ENCODE measurements at places on chromosomes 1 and 21.

- no peak for DNase-seq
Observed at GRCh38 chr1:104235141-104235540, 485.4 kb downstream of the AMY1C start.

- DNase-seq, result no peak
Observed at GRCh38 chr1:82179131-82179530, 378.4 kb downstream of the ADGRL2 start.

DNA sequence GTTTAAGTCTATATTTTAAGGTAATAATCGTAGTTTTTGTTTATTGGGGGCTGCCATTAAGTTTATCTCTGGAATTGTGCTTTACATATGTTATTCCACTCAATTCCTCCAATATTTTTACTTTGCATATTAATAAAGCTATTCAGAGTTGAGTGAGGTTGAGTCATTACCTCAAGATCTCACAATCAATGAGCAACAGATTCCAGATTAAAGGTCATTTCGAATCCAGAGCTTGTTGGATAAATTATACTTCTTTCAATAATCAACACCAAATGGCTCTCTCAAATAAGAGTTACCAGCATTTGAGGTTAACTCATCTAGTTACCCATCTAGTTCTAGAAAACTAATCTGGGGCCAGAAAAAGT is 16.7 kb downstream of the RGS4 start:
- no peak for DNase-seq

DNA sequence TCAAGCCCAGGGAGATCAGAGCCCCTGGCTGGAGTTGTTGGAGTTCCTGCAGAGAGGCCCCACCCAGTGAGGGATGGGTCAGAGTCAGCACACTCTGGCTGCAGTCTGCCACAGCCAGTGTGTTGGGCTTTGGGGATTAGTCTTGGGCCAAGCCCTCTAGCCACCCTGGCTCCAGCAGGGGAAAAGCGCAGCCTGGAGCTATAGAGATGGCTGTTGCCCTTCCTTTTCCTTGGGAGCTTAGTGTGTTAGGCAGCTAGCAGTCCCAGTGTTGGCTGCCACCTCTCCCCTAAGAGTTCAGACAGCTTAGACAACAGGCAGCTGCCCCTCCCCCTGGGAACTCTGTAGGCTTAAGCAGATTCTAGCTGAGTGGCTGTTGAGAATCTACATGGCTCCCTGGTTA is 45.1 kb downstream of the DPT start:
- no peak for DNase-seq

DNA sequence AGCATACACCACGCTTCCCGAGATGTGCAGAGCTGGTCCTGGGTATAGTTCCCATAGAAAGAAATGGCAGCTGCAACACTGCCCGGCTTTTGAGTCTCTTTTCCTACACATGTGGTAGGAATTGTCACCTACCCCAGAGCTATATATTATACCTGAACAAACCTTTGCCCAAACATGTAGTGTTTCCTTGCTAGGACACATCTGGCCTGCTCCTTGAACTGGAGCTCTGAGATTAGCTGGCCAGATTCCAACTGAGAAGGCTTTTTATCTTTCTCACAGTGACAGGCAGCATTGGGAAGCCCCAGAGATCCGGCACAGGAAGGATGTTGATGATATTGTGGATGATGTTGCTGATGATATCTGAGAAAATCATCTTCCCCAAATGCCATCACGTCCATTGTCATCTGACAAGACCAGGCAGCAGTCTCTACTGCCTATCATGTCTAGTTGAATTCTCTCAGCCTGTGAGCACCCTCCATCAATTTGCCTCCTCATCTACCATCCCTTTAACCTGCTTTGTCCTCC is 115.0 kb upstream of the SMYD2 start:
- no peak for DNase-seq

DNA sequence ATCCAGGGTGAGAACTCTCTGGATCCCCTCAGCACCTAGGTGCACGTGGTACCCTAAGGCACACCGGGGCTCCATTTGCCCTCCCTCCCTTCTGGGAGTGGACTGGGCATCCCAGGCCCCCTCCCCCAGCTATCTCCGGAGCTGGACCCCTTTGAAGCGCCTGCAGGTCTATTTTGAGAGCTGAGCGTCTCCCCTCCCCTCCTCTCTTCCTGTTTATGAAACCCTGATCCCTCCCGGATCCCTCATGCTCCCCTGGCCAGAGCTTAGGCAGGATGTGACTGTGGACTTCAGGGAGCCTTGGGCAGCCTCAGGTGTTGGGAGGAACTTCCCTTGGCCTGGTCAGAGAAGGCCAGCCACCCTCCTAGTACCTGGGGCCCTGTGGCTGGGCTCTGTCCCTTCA is 10.2 kb downstream of the RPS6KA1 start:
- DNase-seq, result no peak

DNA sequence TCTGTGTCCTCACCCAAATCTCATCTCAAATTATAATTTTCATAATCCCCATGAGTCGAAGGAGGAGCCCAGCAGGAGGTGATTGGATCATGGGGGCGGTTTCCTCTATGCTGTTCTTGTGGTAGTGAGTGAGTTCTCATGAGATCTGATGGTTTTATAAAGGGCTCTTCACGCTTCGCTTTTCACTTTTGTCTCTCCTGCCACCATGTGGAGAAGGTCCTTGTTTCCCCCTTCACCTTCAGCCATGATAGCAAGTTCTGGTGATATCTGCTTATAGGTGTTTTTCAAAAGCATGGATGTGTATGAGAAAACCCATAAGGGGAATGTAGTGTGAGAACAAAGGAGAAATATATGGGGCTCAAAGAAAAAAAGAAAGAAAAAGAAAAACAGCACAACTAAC is 405.9 kb upstream of the RGS18 start:
- DNase-seq, result no peak

- DNase-seq, result no peak
Observed at GRCh38 chr1:109472779-109473178, 6.4 kb downstream of the SYPL2 start.

- no peak for DNase-seq
Observed at GRCh38 chr1:110880708-110881374, 7.9 kb downstream of the CD53 start.

DNA sequence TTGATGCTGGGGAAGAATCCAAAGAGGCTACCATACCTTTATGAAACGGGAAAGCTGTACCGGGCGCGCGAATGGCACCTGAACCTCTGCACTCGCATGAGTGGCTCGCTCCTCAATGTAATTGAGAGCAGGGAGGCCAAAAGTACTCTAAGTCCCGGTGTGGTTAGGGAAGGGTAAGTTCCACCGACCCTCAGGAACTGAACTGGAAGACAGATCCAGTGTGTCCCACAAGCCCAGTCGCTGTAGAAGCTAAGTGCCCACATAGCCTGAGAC is 1.0 kb downstream of the GATAD2B start:
- no peak for DNase-seq

DNA sequence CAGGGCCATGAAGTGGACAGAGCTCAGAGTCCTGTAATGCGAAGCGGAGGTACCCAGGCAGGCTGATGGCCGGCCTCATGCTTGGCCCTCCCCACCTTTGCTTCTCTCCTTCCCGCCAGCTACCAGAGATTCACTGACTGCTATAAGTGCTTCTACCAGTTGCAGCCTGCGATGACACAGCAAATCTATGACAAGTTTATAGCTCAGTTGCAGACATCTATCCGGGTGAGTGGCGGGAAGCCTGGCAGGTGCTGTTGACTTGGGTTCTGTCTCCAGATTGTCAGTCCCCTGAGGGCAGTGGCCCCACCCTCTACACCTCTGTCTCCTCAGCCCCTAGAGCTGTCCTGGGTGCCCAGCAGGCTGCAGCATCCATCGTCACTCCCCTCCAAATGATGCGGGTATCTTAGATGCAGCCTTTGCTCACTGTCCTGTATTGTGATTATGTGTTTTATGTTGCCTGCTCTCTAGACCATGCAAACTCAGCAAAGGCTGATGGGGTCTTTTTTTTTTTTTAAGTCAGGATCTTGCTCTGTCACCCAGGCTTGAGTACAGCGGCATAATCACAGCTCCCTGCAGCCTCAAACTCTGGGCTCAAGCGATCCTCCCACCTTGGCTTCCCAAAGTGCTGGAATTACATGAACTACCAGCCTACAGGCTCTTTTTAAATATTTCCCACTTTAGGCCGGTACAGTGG is 9.6 kb upstream of the BGLAP start:
- DNase-seq, result no peak

GRCh38 chr1:84156210-84156621 is 12.1 kb downstream of the PRKACB start:
- DNase-seq, result no peak

DNA sequence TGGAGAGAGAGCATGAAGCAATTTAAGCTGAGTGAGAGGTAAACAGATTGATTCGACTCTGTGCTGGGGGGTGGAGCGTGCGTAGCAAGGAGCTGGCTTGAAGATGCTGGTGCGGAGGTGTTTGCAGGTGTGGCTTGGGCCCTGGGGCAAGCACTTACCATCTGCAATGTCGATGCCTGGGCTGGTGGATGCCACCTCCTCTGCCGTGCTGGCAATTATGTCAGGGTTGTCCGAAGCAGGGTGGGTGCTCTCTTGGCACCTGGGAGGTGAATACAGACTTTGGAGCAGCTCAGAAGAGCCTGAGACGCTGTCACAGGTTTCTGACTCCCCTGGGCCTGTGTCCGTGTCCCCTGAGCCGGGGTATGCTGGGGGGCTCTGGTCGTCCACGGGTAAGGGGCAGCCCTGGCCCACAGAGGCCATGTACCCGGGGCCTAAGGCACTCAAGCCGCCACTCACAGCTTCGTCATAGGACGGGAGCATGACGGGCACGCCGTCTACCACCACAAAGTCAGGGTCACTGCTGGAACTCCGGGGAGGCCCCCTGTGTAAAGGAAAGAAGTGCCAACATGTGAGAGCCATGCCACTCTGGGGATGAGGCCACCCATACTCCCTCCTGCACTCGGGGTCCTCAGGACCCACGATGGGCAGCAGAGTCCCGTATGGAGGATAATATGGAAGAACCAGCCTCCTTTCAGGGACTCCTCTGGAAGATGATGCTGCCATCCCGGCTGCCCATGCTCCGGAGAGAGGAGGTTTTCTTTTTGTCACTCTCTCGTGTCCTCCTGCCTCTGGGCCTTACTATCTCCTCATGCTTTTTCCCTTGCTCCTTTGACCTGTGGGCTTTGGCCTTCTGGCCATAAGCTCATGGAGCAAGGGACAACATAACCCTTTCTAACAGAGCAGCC is 80.3 kb upstream of the TLR5 start:
- no peak for DNase-seq

DNA sequence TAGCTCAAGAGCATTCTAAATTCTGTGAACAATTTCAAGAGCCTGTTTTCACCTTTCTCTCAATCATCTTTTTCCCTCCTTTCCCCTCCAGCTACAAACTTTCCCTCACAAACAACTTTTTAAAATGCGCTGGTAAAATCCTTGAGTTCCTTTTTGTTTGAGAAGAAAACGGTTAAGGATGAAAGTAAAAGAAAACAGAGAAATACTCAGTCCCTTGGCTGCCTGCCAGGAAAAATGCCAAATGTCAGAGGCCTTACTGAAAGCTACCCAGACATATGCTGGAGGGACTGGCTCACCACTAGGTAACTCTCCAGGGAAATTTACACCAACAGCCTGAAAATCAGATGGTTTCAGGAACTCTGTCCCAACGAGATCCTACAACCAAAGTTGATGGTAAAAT is 11.0 kb upstream of the SERBP1 start:
- DNase-seq, result no peak

- no peak for DNase-seq
Observed at GRCh38 chr1:64616039-64616438, 128.8 kb upstream of the RAVER2 start.

DNA sequence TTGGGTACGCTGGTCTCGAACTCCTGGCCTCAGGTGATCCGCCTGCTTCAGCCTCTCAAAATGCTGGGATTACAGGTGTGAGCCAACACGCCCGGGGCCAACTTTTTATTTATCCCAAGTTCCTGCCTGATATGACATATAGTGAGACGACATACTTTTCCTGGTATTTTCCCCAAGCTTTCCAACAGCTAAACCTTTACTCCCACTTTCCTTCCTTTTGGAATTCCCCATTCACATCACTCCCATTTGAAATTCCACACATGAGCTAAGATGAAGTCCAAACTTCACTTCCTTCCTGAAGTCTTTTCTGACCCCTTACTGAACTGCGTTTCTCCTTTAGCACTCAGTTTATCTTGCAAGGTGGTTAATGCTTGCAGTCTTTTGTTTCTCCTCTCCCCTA is 64.1 kb downstream of the S1PR1 start:
- DNase-seq, result no peak

DNA sequence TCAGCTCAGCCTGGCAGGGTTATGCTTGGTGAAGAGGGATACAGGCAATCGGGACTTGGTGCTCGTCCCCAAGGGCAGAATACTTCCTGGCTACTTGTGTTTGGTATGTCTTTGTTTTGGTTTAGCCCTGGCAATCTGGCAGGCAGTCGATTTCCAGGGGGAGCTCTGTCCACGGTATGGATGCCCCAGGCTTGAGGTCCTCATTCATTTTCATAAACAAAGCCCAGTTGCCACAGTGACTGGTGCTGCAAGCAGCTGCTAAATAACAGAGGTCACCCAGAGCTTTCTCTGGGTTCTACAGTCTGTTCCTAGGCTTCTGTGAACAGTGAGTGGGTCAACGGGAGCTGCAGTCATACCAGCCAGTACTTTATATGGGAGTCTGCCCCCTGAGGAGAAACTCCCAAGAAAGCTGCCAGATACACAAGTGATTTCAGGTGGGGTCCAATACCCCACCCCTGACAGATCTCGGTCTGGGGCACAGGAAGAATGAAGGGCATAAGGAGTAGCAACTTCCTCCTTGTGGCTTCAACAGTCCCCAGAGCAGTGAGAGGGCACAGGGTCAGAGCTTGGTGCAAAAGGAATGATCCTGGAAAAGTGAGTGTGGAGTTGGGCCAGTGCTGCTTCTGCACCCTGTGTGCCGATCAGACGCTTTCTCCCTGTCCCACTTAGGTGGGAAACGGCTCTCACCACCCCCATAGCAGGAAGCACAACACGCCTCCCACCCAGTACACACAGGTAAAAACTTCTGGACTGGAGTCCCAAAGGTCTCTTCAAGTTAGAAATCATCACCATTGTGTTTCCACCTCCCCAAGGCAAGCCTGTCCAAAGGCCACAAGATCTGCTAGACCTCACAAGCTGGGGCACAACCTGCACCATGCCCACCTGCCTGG is 55.5 kb downstream of the TGFBR3 start:
- no peak for DNase-seq

DNA sequence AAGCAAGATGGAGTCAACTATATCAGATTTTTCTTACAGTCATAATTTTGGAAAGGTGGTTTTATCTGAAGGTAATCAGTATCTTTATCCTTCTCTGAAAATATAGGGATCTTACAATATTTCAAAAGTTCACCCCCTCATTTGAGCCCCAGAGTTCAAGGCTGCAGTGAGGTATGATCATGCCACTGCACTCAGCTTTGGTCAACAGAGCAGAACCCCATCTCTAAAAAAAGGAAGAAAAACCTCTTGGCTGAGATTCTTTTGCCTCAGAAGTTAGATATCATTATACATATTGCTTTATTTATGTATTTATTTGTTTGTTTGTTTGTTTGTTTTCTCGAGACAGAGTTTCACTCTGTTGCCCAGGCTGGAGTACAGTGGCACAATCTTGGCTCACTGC is 11.5 kb upstream of the RBBP5 start:
- DNase-seq, result no peak

Data from cortex of kidney (tissue), 1 donor.